ENCODE measurements at places on chromosomes 6 and 20. TPM values are rescaled to one million over a fixed set of nuclear protein-coding genes. Genes with fewer than 3 reads are reported as not detected.

GRCh38 chr6:137159912-137160311, 13.5 kb downstream of the IL22RA2 start:
- H3K27ac ChIP-seq, result no peak overlapping the region
- no peaks in the 10 kb centered on the region for H3K4me1 ChIP-seq
- H3K4me3 ChIP-seq, result no peak overlapping the region
- H3K27me3 ChIP-seq, result no peaks in the 10 kb centered on the region
- no peak for DNase-seq
- H3K36me3 ChIP-seq, result no peaks in the 10 kb centered on the region

GRCh38 chr20:24366336-24367004, 103.0 kb upstream of the SYNDIG1 start:
- no peak overlapping the region for H3K4me3 ChIP-seq
- no peaks in the 10 kb centered on the region for H3K27me3 ChIP-seq

DNA sequence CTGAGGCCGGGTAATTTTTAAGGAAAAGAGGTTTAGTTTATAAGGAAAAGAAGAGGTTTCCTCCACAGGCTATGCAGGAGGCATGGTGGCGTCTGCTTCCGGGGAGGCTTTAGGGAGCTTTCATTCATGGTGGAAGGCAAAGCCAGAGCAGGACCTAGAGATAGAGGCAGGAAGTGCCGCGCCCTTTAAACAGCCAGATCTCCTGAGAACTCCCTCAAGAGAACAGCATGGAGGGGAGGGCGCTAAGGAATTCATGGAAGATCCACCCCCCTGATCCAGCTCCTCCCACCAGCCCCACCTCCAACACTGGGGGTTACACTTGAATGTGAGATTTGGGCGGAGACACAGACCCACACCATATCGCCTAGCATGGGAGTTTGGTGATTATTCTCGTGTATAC, 13.9 kb upstream of the DACT2 start:
- no peaks in the 10 kb centered on the region for H3K4me1 ChIP-seq
- H3K27me3 ChIP-seq, result no peaks in the 10 kb centered on the region
- no peak overlapping the region for H3K4me3 ChIP-seq
- no peak overlapping the region for H3K27ac ChIP-seq

DNA sequence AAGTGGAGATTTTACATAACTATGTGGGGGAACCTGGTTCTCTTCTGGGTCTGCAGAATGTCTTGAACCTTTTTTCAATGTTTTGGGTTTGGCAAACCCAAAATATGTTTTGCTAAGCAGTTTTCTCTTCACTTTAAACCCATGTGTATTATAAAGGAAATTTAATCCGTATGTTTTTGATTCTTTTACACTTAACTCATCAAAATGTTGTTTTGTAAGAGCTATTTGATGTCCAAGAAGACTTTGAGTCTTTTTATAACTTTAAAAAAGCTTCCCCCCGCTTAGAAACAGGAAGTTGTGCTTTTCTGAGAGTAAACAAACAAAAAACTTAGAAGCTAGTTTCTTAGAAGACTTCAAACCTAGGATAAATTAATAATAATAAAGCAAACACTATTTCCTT, 81.9 kb upstream of the CEP162 start:
- H3K27me3 ChIP-seq, result no peaks in the 10 kb centered on the region
- no peak overlapping the region for H3K27ac ChIP-seq
- no peaks in the 10 kb centered on the region for H3K36me3 ChIP-seq
- no peak for DNase-seq

DNA sequence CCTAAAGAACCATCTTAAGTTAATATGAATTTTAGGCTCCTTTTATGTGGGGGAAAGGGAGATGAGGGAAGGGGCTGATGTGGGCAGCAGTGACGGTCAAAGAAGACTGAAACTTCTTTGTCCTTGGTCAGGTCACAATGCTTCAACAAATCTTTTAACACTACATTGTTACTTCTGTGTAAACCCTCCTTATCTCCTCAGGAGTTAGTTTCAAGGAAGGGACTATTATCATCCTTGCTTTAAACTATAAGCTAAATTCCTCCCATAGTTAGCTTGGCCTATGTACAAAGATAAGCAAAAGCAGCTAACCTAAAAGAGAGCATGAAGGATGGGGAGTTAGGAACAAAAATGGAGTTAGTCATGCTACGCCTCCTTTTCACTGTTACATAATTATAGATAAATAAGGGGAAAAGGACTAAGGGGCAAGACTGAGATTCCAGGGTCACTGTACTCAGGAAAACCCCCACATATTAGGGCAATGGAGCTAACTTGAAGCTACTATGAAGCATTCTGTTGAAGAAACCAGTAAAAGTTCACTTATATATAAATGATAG, 172.7 kb upstream of the RUNX2 start:
- H3K36me3 ChIP-seq, result no peaks in the 10 kb centered on the region
- no peak for DNase-seq
- no peak overlapping the region for H3K27ac ChIP-seq

- DNase-seq, result no peak
- no peaks in the 10 kb centered on the region for H3K36me3 ChIP-seq
Observed at GRCh38 chr6:6512711-6513110, 75.8 kb upstream of the LY86 start.

- no peak for DNase-seq
- H3K36me3 ChIP-seq, result peaks cover 93% of the 10 kb centered on the region
- H3K4me1 ChIP-seq, result peaks cover 32% of the 10 kb centered on the region
- H3K4me3 ChIP-seq, result no peak overlapping the region
- H3K27me3 ChIP-seq, result no peaks in the 10 kb centered on the region
Observed at GRCh38 chr6:53035549-53036213, 29.5 kb upstream of the FBXO9 start.

DNA sequence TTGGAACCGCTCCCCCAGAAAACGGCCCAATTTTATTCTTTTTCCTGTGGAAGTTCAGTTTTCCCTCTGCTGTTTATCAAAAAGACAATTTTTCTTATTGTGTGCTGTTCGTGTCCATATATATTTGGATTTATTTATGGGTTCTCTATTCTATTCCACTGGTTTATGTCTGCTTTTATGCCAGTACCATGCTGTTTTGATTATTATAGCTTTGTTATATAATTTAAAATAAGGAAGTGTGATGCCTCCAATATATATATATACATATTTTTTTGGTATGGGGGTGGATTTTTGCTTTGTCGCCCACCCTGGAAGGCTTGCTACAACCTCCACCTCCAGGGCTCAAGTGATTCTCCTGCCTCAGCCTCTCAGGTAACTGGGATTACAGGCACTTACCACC, 103.3 kb downstream of the TFAP2B start:
- H3K27me3 ChIP-seq, result no peaks in the 10 kb centered on the region
- no peaks in the 10 kb centered on the region for H3K36me3 ChIP-seq
- H3K27ac ChIP-seq, result no peak overlapping the region
- H3K4me3 ChIP-seq, result no peak overlapping the region
- DNase-seq, result no peak

The SLC24A3 gene
- total RNA-seq, result 5.3 TPM

Data from stomach (tissue), 19 donors.